ENCODE measurements at places on chromosomes 2 and 18.

GRCh38 chr18:13382954-13383827 is 164.6 kb downstream of the LDLRAD4 start:
- no peak for DNase-seq

GRCh38 chr2:85243101-85244072 is 84.4 kb downstream of the TGOLN2 start:
- no peak for DNase-seq

DNA sequence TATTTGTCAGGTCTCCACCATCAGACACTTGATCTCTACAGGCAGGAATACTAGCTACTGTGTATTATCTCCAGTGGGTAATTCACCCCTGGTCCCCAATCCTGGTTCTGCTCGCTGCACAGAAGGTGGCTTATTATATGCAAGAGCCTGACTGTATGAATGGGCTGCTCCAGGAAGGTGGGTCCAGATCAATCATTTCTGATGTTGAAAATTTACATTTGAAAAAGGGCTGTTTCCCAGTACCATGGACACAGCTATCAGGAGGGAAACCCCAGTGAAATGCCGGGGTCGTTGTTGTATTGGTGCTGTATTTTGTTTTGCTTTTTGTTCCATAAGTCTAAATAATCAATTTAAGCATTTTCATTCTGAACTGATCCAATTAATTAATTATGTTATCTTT is 367.6 kb downstream of the RND3 start:
- no peak for DNase-seq

GRCh38 chr2:1607971-1608688 is 136.2 kb downstream of the PXDN start:
- no peak for DNase-seq

DNA sequence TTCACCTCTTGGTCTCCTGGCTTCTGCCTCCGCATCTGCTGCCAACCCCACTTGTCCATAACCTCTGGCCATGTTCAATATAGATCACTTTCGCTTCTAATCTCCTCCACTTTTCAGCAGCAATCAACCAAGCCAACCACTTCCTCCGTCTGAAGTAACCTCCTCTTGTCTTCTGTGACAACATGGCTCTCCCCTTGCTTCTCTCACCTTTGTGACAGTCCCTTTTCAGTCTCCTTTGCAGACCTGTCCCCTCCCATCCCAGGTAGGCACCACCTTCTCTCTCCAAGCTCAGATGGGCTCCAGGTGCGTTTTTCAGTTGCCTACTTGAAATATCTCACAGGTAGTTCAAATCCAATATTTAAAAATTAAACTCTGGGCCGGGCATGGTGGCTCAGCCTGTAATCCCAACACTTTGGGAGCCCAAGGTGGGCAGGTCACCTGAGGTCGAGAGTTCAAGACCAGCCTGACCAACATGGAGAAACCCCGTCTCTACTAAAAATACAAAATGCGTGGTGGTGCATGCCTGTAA is 4.7 kb upstream of the PSD4 start:
- DNase-seq = no peak

DNA sequence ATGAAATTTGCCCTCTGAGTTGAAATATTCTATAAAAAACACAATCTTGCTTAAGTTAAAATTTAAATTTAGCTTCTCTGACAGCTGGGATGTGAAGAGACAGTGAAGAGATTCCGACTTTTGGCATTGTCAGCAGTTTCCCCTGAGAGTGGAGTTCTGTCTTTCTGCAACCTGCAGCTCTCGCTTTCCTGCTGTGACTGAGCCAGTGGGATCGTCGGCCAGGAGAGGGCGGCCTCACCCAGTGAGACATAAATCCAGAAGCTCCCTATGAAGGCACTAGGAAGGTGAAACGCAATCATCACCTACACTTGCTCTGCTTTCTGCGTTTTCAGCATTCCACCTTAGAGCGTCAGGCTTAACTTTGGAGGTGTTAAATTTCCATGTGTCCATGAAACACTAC is 75.4 kb upstream of the HNMT start:
- no peak for DNase-seq

Data from hypothalamus (tissue), 51 donors.